ENCODE measurements at places on chromosomes 4 and X. TPM values are rescaled to one million over a fixed set of nuclear protein-coding genes. Genes with fewer than 3 reads are reported as not detected.

Gene CLNK
- total RNA-seq = not detected

Gene HGFAC
- total RNA-seq = not detected

Gene CCNI
- 125 TPM for total RNA-seq

Gene RBM46
- 0.15 TPM for total RNA-seq

Gene CLDN2
- total RNA-seq = not detected

Gene FAM241A
- total RNA-seq = 0.83 TPM

Gene PLA2G12A
- 17.7 TPM for total RNA-seq

Gene STK32B
- 0.50 TPM for total RNA-seq

Gene PAGE5
- total RNA-seq = not detected

Gene DCAF12L2
- 0.15 TPM for total RNA-seq

Gene GRIA3
- 3.3 TPM for total RNA-seq

Gene PLXNB3
- total RNA-seq = 6.1 TPM

Gene PRDM8
- 9.0 TPM for total RNA-seq

Gene KIAA1210
- not detected for total RNA-seq

Gene OCIAD2
- 12.8 TPM for total RNA-seq

Gene HPF1
- 50.3 TPM for total RNA-seq

Gene SLC6A14
- not detected for total RNA-seq

Gene EREG
- total RNA-seq = 0.33 TPM

Gene IL9R
- not detected for total RNA-seq

Gene FLNA
- 1,846 TPM for total RNA-seq

Gene SYNPO2
- total RNA-seq = 2.0 TPM

Gene DNAAF6
- total RNA-seq = not detected

Gene CYTL1
- 0.15 TPM for total RNA-seq

Gene CLDN22
- total RNA-seq = not detected

Gene KIF4A
- total RNA-seq = 1.3 TPM

Gene USP26
- not detected for total RNA-seq

Gene IGFBP7
- 55.9 TPM for total RNA-seq

Gene ASB12
- total RNA-seq = under 0.01 TPM

Gene SERTM2
- under 0.01 TPM for total RNA-seq

Gene NONO
- total RNA-seq = 350 TPM

Gene ADH1A
- total RNA-seq = not detected

Gene AADAT
- 3.9 TPM for total RNA-seq

Gene IQSEC2
- total RNA-seq = 12.2 TPM

Gene FAM53A
- 2.3 TPM for total RNA-seq

Gene GABRA4
- not detected for total RNA-seq

Gene ARMCX4
- 6.5 TPM for total RNA-seq

Gene FGD1
- 9.3 TPM for total RNA-seq

Gene MGAT4D
- under 0.01 TPM for total RNA-seq

Gene CCSER1
- not detected for total RNA-seq

Gene RNF150
- 0.99 TPM for total RNA-seq

Gene TRPC5OS
- total RNA-seq = under 0.01 TPM

Gene ZNF157
- under 0.01 TPM for total RNA-seq

Gene OPRPN
- total RNA-seq = not detected

Gene YIPF7
- not detected for total RNA-seq

Gene WWC2
- 22.7 TPM for total RNA-seq

Gene DSPP
- total RNA-seq = not detected

Gene ATOH1
- not detected for total RNA-seq

Gene ENPEP
- 0.33 TPM for total RNA-seq

Gene CMC4
- total RNA-seq = 11.6 TPM

Gene MAGEA9B
- not detected for total RNA-seq

Gene ARMCX1
- 111 TPM for total RNA-seq

Gene SPANXD
- total RNA-seq = not detected

Gene FAM47A
- not detected for total RNA-seq

Gene CXCL11
- 0.15 TPM for total RNA-seq

Gene AKAP14
- not detected for total RNA-seq

All from smooth muscle cell of trachea (primary cell).